Epithelial cell of proximal tubule (primary cell): ENCODE measurements at places on chromosomes 5 and 9. TPM values are rescaled to one million over a fixed set of nuclear protein-coding genes. Genes with fewer than 3 reads are reported as not detected.

The GAS1 gene
- 1.7 and 3.3 TPM in 2 replicates for total RNA-seq

The LCN12 gene
- 1.2 TPM in 1 of 2 replicates, not detected in the other for total RNA-seq

The SPINK4 gene
- total RNA-seq, result not detected in 2 replicates

The FCN1 gene
- not detected in 2 replicates for total RNA-seq

The ORM1 gene
- total RNA-seq, result not detected in 2 replicates

The ACTBL2 gene
- 2.2 and 2.3 TPM in 2 replicates for total RNA-seq

The LURAP1L gene
- total RNA-seq, result 5.2 and 11.8 TPM in 2 replicates

The GGTA1 gene
- 0.14 TPM in 1 of 2 replicates, not detected in the other for total RNA-seq

The SHOC1 gene
- total RNA-seq, result 0.07 TPM in 1 of 2 replicates, not detected in the other

The FCN2 gene
- not detected in 2 replicates for total RNA-seq

The CDC25C gene
- 14.2 and 17.6 TPM in 2 replicates for total RNA-seq

The KIF24 gene
- total RNA-seq, result 2.2 and 5.2 TPM in 2 replicates

The PTGR1 gene
- total RNA-seq, result 82.3 and 124 TPM in 2 replicates
